ENCODE measurements at places on chromosomes 11 and 22.
A peak's percentile ranks its signal among the peaks of the same experiment; 100 is the strongest.

GRCh38 chr11:19493446-19494213 lies 219.0 kb upstream of the NAV2 start:
- DNase-seq = no peak

- DNase-seq = no peak
These were observed 25.7 kb downstream of the DGCR2 start for GRCh38 chr22:19096555-19096954.

DNA sequence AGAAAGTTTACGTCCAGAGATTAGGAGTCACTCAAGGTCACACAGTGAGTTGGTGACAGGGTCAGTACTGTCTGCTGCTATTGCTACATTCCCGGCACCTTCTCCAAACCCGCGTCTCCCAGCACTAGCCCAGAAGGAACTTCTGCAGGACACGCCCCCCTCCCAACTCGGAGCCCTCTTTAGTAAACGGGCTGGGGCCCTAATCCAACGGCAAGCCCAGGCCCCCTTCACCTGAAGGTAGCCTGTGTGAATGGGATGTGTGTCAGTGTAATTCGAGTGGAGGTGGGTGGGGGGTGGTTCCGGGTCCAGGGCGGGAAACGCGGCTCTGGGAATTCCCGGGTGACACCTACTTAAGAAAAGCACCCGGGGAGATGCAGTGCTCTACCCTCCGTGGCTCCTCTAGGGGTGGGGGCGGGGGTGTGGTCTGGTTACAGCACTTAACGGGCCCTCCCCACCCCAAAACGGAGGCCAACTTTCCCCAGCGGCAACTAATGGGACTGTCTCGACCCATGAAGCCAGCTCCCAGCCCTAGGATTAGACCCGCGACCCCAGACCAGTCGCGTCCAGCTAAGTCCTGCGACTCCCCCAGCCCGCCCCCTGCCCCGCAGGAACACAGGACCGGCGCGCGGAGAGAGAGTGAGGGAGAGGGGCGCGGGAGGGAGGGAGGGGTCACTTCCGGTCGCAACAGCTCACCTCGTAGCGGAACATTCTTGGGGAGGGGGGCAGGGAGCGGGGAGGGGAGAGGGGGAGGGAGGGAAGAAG lies 468 bp downstream of the PATL1 start:
- peak; percentile 63 for DNase-seq

- no peak for DNase-seq
These were observed 2.0 kb downstream of the PDGFB start for GRCh38 chr22:39242595-39243438.

DNA sequence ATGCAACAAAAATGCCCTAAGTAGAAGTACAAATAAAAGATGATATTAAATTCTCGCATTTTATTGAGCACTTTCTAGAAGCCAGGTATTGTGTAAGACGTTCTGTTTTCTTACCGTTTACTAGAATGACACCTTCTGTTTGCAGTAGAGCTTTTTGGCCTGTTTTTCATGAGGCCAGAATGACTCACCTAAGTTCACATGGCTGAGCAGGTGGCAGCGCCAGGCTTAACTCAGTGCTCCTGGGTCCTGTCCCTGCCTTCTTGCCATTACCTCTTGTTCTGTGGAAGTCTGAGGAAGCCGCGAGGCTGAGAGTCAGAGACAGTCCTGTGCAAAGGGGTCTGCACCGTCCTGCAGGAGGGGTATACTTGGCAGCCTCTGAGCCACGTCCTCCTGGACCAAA lies 113.8 kb downstream of the ATXN10 start:
- no peak for DNase-seq

DNA sequence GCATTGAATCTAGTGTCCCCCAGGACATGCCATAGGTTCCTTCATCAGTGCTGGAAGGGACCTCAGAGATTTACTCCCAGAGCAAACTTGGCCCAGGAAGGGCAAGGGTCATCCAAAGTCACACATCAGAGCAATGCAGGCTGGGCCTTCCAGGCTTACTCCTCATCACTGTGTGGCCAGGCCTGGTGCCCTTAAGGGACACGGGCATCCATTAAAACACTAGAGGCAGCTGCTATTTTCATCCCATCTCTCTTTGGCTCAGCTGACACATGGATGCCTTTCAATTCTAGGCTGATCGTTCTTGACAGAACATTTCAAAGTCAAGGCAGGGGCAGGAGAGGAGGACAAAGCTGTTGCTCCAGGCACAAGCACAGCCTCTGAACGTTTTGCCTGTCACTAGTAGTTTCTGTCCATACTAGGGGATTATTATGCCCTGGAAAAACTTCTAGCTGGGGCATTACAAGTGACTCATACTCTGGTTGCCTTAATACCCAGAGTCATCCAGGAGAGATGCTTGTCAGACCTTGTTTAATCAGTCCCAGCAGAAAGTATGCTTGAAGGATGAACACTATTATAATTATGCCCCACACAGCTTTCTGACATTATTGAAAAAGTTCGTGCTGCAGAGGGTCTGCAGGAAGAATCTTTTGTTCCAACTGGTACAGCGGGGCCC lies 240.3 kb downstream of the TENM4 start:
- no peak for DNase-seq

DNA sequence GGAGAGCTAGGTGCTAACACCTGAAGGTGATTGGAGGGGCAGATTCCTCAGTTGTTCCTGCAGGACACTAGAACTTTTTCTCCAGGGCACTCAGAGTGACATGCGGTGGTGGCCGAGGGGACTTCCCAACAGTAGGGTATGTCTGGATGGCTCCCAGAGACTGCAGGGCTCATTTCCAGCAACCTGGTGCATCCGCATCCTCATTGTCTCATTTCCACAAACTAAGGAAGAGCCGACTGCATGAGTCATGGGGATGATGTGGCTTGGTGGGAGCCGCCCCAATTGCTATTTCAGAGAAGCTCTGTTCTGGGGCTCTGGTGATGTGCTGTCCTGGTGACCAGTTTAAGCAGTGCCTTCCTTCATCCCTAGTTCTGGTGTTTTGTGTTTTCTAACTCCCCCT lies 2.8 kb upstream of the ROBO4 start:
- DNase-seq = peak; percentile 75

- no peak for DNase-seq
These were observed 11.4 kb downstream of the MPEG1 start for GRCh38 chr11:59201353-59201752.

Data from fibroblast of villous mesenchyme (primary cell).